ENCODE measurements at places on chromosomes 1 and 21. TPM values are rescaled to one million over a fixed set of nuclear protein-coding genes. Genes with fewer than 3 reads are reported as not detected.

Gene FCER1A
- not detected for total RNA-seq

DNA sequence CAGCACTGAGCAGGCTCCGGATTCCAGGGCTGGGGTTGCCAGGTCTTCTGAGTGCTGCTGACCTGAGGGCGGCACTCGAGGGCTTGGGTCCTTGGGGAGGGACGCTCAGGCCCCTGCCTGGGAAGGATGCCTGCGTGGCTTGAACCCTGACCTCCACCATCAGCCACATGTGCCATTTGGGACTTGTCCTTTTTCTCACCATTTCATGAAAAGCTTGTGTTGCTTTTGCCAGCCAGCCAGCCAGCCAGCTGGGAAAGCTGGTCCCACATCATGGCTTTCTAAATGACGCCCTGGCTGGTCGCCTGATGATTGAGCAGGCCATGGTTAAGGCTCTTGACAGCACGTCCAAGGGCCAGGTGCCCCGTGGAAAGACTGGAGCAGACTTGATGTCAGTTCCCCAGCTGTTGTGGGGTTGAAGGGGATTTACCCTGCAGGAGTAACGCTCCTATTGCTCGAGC lies 168.7 kb downstream of the CAMTA1 start:
- no peaks in the 10 kb centered on the region for H3K4me1 ChIP-seq
- H3K4me3 ChIP-seq, result no peak overlapping the region
- H3K27ac ChIP-seq, result no peak overlapping the region
- DNase-seq, result no peak
- no peaks in the 10 kb centered on the region for H3K36me3 ChIP-seq

DNA sequence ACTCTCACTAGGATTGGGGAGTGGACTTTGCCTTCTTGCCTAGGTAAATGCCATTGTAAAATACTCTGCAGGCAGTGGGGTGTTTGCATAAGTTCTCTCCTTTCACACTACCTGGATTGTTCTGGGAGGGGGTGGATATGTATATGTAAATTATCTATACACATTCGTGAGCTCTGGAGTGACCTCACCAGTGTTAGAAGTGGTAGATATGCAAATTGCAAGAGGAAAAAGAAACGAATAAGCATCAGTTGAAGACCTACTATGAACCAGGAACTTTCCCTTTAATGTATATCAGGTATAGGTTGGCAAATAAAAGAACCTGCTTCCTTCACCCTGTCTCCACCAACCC lies 1.5 kb upstream of the ARHGEF11 start:
- no peak for DNase-seq
- H3K27me3 ChIP-seq, result no peaks in the 10 kb centered on the region
- H3K4me3 ChIP-seq, result no peak overlapping the region
- H3K4me1 ChIP-seq, result peaks cover 20% of the 10 kb centered on the region

- H3K4me1 ChIP-seq, result no peaks in the 10 kb centered on the region
- H3K27ac ChIP-seq, result no peak overlapping the region
- H3K4me3 ChIP-seq, result no peak overlapping the region
- H3K27me3 ChIP-seq, result no peaks in the 10 kb centered on the region
- no peaks in the 10 kb centered on the region for H3K36me3 ChIP-seq
Observed at GRCh38 chr1:66302815-66303214, 231.1 kb upstream of the SGIP1 start.

DNA sequence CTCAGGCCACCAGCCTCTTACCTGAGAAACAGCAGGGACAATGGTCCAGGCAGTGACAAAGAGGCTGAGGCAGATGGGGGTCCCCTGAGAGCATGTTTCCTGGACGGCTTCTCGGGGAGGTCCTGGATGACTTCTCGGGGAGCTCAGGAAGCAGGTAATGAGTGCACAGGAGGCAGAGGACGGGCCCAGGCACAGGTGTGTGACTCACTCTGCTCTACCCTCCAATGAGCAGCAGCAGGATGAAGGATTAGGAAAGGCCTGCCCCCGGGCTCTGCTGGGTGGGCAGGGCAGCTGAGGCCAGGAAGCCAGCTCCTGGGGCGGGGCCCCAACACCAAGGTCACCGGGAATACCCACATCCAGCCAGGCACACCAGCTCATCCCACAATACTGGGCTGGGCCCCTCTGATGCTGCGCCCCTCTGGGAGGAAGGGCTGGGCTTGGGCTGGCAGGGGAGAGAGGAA lies 17.2 kb upstream of the PTAFR start:
- H3K4me3 ChIP-seq, result no peak overlapping the region
- no peak for DNase-seq
- H3K27me3 ChIP-seq, result no peaks in the 10 kb centered on the region
- H3K4me1 ChIP-seq, result no peaks in the 10 kb centered on the region
- no peak overlapping the region for H3K27ac ChIP-seq
- no peaks in the 10 kb centered on the region for H3K36me3 ChIP-seq

GRCh38 chr1:28813931-28814465 lies 2.0 kb downstream of the OPRD1 start:
- H3K4me1 ChIP-seq, result peaks cover 2% of the 10 kb centered on the region
- no peak for DNase-seq
- no peaks in the 10 kb centered on the region for H3K36me3 ChIP-seq
- no peak overlapping the region for H3K4me3 ChIP-seq
- H3K27ac ChIP-seq, result no peak overlapping the region

DNA sequence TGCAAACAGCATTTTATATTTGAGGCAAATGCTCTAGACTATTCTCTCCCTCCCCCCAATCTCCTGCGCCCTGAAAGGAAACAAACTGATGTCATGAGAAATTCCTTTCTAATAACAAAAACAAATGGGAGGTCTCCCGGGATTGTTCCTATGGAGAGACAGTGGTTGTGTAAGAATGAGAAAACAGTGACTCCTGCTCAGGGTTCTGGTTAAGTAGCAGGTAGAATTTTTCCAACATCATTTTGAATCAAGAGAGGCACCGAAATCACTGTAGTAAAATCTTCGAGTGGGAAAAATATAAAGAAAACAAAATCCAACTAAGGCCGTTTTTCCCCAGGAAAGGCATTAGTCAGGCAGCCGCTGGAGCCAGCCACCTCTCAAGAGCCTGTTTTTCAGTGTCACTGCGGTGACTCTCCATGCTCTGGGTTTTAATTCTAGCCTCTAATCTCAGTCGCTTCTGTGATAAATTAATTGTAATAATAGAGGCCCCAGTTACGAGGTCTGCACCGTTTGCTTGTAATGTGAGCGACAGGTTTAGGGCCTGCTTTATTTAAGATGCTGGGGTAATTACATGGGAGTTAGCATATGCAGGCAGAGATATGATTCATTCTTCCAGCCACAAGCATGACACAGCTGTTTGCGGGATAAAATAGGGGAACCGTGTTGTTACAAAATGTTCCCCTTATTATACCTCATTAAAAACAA lies 80.3 kb downstream of the RNF220 start:
- H3K4me3 ChIP-seq, result no peak overlapping the region
- H3K27me3 ChIP-seq, result no peaks in the 10 kb centered on the region
- H3K4me1 ChIP-seq, result no peaks in the 10 kb centered on the region
- no peak overlapping the region for H3K27ac ChIP-seq

DNA sequence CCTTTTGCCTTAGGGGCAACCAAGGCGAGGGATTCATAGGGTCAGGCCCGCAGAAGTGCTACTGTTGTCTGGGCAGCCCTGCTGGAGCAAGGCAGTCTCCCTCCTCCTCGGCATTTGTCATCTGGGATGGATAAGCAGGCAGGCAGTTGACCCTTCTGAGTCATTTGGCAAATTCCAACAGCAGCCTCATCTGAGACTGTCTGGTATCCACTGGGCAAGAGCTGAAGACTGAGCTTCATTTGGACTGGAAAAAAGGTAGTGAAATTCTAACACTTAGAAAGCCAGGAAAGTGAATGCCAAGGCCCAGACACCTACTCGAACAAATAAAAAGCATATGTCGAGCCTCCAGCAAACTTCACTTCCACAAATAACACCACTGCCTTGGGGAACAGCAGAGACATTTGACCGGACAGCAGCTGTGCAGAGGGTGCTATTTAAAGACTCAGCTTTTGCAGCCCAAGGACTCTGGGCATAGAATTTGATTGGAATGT lies 4.0 kb upstream of the ZBTB40 start:
- no peaks in the 10 kb centered on the region for H3K27me3 ChIP-seq
- DNase-seq, result no peak
- H3K27ac ChIP-seq, result peak overlapping the region; percentile 51
- peaks cover 3% of the 10 kb centered on the region for H3K4me1 ChIP-seq
- H3K36me3 ChIP-seq, result no peaks in the 10 kb centered on the region
- no peak overlapping the region for H3K4me3 ChIP-seq

DNA sequence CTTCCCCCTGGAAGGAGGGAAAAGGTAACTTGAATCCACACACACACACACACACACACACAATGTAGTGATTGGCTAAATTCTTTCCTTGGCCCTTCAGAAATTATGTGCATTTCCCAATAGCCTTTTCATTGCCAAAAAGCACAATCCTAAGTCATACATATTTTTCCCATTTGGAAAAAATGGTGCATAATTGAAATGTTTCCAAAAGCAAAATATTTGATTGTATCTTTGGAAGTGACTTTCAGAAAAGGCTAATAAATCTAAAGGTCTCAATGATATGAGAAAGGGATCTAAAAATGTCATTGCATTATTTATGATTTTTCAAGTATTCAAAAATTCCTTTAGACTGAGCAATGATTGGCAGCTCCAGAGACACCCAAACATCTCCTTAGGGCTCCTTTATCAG lies 43.5 kb upstream of the NEK7 start:
- no peaks in the 10 kb centered on the region for H3K27me3 ChIP-seq
- no peak overlapping the region for H3K27ac ChIP-seq
- no peaks in the 10 kb centered on the region for H3K36me3 ChIP-seq
- DNase-seq, result no peak

- no peak overlapping the region for H3K4me3 ChIP-seq
- H3K4me1 ChIP-seq, result no peaks in the 10 kb centered on the region
- no peak for DNase-seq
- no peaks in the 10 kb centered on the region for H3K36me3 ChIP-seq
- no peak overlapping the region for H3K27ac ChIP-seq
Observed at GRCh38 chr1:14094611-14095400, 394.8 kb downstream of the PRDM2 start.

- no peaks in the 10 kb centered on the region for H3K36me3 ChIP-seq
- no peaks in the 10 kb centered on the region for H3K4me1 ChIP-seq
- no peak overlapping the region for H3K27ac ChIP-seq
Observed at GRCh38 chr21:38956521-38956855, 150.8 kb downstream of the ETS2 start.

- no peak overlapping the region for H3K4me3 ChIP-seq
- no peaks in the 10 kb centered on the region for H3K4me1 ChIP-seq
- no peaks in the 10 kb centered on the region for H3K27me3 ChIP-seq
- no peak for DNase-seq
Observed at GRCh38 chr1:109274533-109275476, 8.1 kb downstream of the PSRC1 start.

Gene ASAP3
- 147 TPM for total RNA-seq

GRCh38 chr1:56395776-56396175 lies 183.6 kb downstream of the PLPP3 start:
- no peaks in the 10 kb centered on the region for H3K36me3 ChIP-seq
- H3K4me1 ChIP-seq, result no peaks in the 10 kb centered on the region
- H3K27me3 ChIP-seq, result no peaks in the 10 kb centered on the region
- H3K27ac ChIP-seq, result no peak overlapping the region
- no peak overlapping the region for H3K4me3 ChIP-seq

- no peaks in the 10 kb centered on the region for H3K4me1 ChIP-seq
- H3K27me3 ChIP-seq, result no peaks in the 10 kb centered on the region
- no peak for DNase-seq
Observed at GRCh38 chr1:117967477-117967876, 37.9 kb downstream of the WDR3 start.
